T-helper 1 cell (primary cell): ENCODE measurements at places on chromosomes 11 and 22.

DNA sequence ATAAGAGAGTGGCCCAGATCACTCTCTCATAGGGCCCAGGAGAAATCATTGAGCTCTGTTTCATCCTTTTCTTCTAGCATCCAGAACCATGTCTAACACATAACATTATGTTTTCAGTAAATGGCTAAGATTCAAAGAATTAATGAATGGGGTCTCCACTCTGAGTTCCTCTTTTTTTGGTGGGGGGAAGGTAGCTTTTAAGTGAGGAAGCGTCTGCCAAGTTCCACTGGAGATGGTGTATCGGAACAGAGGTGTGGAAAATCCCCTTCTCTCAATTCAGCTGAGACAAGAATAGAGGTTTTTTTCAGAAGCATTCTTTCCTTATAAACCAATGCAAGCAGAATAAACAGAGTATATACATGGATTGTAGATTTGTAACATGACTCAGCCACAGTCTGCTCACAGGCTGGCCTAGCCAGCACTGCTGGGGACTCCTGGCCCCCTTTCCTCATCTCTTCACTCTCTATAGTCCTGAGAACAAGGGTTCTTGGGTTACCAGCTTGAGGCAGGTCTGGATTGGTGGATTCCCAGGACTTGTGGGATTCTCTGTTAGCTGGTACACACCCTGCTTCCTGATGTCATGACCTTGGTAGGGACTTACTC lies 97.2 kb downstream of the TRAF6 start:
- DNase-seq: no peak

- peak; percentile 41 for DNase-seq
These were observed 3.8 kb downstream of the RSPH14 start for GRCh38 chr22:23137905-23138561.

- DNase-seq: no peak
These were observed 4.8 kb upstream of the CASTOR1 start for GRCh38 chr22:30294066-30294465.

- no peak for DNase-seq
These were observed 763.9 kb downstream of the NTM start for GRCh38 chr11:132134322-132134721.

- no peak for DNase-seq
These were observed 10.7 kb downstream of the PCSK7 start for GRCh38 chr11:117220999-117221774.

GRCh38 chr11:68106165-68106940 lies 14.8 kb downstream of the CHKA start:
- DNase-seq: no peak

DNA sequence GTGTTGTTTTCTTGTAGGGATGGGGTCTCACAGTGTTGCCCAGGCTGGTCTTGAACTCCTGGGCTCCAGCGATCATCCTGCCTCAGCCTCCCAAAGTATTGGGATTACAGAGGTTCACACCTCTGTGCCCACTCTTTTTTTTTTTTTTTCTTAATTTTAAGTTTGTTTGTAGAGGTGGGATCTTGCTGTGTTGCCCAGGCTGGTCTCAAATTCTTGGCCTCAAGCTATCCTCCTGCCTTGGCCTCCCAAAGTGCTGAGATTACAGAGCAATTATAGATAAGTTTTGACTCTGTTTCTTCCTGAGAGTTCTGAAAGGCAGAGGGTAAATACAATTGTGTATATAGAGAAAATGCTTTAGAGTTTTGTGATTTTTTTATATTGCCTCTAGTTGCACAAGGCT lies 160.4 kb downstream of the TEAD1 start:
- no peak for DNase-seq

- DNase-seq: no peak
These were observed 48.8 kb upstream of the B3GAT1 start for GRCh38 chr11:134460881-134461280.

- DNase-seq: no peak
These were observed 80.7 kb upstream of the NAV2 start for GRCh38 chr11:19631712-19632498.

DNA sequence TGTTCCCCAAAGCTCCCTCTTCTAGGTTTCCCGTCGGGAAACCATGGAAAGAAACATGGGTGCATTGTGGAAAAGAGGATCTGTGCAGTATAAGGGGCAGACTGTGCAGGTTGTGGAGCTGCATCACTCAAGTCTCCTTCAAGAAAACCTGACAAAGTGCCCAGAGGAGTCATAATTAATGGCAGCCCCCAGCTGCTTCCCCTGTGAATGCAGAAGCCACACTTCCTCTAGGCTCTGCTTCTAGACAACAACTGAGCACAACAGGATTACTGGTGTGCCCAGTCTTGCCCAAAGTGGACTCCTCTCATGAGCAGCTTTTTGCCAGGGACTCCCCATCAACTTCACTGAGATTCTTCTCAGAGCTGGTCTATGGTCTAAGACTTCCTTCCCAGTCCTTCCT lies 42.6 kb upstream of the SCUBE2 start:
- no peak for DNase-seq

DNA sequence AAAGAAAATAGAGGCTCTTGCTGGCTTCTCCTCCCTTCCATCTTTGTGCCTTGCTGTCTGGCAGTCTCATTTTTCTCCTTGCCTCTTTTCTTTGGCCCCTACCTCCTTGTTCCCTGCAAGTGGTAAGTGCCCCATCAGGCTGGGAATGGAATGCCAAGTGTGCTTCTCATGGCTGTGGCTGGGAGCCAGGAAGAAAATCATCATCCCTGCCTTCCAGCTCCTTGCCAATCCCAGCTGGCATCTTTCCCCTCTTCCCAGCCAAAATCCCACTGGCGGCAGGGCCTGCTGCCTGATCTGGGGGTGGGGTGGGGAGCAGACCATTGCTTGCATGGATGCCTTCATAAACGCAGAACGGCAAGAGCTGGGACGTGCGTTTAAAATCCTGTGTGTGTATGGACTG lies 27.0 kb upstream of the SLC25A18 start:
- no peak for DNase-seq

DNA sequence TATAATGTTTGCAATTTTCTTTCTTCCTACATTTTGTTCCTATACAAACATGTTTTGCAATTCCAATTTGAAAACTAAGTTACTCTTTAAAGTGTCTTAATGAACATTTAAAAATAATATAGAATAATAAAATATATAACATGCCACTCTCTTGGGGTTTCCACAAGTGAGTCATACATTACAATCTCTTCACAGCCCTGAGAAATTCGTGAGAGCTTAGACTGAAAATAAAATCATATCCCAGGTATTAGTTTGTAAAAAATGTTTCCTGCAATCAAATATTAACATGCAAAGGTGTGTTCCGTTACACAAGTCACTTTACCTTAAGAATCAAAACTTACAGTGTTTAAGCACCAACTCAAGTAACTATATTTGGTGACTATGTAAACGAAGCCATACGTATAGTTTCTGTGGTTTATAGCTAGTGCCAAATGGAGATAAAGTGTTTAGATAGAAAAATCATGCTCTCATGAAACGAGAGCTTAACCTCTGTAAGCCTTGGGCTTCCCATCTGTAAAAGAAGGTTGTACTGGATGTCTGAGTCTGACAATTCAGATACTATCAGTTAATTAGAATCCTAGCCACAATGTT lies 253.6 kb upstream of the ANO3 start:
- DNase-seq: no peak

DNA sequence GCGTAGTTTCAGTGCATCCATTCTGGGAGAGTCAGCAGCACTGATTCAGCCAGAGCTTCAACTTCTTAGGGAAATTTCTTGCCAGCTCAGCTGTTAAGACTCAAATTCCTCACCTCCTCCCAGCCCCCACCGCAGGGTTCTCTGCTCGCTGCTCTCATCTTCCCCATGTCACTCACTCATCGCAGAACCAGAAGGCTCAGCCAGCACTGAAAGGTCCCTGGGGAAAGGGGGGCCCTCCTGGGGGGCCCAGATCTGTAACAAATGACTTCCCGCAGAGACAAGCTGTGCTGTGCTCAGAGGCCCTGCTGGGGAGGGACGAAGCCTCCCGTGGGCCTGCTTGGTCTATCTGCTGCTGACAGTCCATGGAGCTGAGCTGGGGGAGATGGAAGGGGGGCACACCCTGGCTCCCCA lies 220.6 kb downstream of the NTM start:
- no peak for DNase-seq

DNA sequence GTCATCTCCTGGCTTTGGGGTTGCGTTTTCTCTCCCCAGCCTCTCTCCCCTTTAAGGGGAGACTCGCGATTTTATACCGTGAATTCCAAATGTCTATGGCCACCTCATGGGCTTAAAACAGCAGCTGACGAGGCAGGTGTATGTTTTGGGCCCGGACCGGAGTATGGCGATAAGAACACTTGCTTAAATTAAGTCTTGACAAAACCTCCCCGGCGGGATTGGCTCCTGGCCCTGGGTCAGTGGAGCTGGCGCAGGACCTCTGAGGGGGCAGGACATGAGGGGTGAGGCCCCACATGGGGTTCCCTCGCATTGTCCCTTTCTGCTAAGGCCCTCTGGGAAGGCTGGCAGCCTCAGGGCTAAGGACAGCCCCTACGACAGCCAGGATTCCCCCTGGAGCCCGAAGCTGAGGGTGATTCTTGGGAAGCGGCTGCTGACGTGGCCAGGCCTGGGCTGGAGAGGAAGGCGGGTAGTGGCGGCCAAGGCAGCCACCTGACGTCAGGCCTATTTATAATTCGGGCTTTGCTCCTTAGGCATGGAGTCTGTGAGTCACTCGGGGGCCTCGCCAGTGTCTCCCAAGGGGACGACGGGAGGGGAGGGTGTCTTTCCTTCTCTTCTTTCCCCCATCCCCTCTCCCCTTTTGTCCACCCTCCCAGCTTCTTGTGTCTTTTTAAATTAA lies 12.7 kb downstream of the MYO18B start:
- DNase-seq: no peak

GRCh38 chr11:75142714-75143419 lies 8.0 kb upstream of the SLCO2B1 start:
- DNase-seq: peak; percentile 40

GRCh38 chr11:92227959-92228935 lies 3.6 kb downstream of the FAT3 start:
- DNase-seq: no peak

- peak; percentile 36 for DNase-seq
These were observed 303.0 kb downstream of the CADM1 start for GRCh38 chr11:115201111-115201792.

- DNase-seq: no peak
These were observed 25.1 kb upstream of the LDLRAD3 start for GRCh38 chr11:35918716-35919115.

DNA sequence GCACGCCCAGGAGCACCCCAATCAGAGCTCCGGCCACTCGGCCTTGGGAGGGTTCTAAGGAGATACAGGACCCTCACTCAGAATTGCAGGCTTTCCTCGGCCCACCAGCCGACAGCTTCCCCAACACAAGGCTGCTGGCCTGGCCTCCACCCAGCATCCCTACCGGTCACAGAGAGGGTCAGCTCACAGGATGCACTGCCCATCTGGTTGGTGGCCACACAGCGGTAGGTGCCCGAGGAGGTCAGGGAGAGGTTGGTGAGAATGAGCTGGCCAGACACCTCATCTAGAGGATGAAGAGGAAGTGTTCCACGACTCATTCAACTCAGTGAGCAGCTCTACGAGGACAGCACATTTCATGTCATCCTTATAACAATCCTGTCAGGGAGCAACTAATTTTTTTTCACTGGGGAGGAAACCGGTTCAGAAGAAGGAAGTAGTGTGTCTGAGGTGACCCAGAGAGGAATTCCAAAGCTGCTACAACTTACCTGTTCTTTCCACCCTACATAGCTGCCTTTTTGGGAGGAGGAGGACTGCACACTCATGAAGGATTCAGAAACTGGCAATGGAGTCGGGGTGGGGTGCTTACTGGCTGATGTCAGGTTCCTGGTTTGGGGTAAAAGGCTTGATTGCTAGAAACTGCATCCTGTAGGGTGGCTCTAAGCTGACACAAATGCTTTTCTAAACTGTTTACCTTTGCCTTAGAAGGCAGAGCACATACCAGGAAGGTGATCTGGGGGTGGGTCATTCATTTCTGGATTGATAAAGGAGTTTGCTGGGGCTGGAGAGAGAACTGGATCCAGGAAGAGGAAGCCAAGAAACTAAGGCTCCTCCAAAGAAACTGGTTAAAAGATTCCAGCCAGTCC lies 3.3 kb downstream of the VSIG2 start:
- DNase-seq: no peak

GRCh38 chr11:74316772-74317505 lies 5.5 kb upstream of the P4HA3 start:
- DNase-seq: no peak

DNA sequence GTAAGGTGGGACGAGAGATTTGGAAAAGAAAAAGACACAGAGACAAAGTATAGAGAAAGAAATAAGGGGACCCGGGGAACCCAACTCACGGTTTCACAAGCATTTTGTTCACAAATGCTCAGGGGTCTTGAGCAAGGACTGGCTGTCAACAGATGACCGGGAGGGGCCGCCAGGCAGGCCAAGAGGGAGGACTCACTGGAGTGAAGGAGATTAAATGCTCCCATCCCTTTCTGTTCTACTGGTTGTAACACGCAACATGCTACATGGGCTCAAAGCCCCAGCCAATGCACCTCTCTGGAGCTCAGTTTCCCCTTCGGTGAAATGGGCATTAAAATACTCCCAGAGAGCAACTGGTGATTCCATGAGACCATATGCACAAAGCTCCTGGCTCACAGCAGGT lies 13.4 kb downstream of the SHANK2 start:
- DNase-seq: no peak

GRCh38 chr11:129315781-129316579 lies 59.7 kb upstream of the BARX2 start:
- DNase-seq: no peak

DNA sequence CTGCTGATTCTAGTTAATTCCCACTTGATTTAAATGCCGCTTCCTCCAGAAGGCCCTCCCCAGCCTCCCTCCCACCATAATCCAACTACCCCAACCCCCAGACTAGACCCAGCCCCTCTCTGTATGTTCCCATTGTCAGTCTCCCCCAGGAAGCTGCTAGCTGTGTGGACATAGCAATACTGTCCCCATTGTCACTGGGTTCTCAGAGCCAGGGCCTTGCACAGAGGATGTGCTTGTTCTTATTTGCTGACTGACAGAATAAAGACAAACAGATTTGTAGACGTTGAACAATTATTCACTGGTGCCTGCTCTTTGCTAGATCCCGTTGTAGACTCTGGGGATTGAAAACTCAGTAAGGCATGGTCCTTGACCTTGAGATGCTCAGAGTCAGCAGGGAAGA lies 45.7 kb upstream of the NAV2 start:
- no peak for DNase-seq

DNA sequence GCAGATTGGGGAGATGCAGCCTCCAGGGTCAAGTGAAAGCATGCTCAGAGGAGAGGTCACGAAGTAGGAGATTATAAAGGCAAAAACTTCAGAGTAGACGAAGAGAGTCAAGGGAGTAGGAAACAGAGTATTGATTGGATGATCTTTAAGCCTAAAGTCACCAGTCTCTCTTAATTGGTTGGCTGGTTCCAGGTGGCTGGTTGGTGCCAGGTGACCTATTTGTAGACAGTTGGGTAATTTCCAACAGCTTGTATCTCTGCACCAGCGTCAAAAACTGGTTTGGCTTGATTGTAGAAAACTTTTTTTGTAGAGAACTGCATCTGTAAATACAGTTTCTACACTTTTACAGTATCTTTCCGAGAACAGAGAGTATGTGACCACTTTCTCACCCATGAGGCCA lies 75.7 kb upstream of the CCDC90B start:
- DNase-seq: no peak

DNA sequence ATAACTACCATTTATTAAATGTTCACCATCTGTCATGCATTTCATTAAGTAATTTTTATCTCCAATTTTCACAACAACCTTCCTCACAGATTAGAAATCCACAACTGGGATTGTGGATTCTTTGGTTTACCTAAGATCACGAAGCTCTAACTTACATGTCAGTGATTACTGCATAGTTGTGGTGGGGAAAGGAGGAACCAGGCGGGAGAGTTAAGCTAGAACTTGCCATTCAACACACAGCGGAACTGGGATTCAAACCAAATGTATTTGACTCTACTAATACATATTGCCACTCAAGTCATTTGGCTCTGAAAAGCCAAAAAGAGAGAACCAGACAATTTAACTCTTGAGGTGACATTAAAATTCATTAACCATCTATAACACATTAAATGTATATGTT lies 10.4 kb upstream of the LAYN start:
- DNase-seq: no peak
